ENCODE measurements at places on chromosomes 11 and 22.

DNA sequence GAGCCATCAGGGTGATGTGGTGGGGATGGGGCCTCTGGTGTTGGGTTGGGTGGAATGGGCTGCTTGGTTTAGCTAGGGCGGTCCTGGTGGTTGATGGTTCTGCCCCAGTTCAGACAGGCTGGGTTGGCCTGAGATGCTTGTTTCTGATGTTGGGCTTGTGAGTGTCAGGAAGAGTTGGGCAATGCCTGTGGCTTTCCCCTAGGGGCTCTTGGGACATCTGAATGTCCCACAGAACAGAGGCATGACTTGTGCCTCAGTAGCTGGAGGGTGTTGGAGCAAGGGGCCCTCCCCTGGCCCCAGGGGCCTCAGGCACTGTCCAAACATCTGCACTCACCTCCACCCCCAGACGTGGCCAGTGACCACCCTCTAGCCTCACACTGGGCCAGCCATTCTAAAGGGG, 14.0 kb upstream of the CTSD start:
- DNase-seq: peak; percentile 83

DNA sequence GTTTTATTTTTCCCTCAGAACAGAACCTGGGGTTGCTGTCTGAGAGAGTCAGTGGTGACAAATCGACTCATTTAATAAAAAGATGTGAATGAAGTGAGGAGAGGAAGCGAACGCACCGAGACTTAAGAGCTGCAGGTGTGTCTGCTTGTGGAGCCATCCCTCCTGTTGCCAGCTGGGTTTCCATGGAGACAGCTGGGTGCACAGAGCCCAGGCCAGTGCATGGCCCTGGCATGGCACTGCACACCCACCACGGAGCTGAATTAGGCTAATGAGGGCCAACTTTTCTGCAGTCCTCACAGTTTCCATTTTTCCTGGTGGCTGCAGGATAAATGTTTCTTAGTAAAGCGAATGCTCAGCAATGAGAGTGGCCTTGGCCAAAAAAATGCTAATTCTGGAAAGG, 750.2 kb downstream of the OPCML start:
- no peak for DNase-seq

DNA sequence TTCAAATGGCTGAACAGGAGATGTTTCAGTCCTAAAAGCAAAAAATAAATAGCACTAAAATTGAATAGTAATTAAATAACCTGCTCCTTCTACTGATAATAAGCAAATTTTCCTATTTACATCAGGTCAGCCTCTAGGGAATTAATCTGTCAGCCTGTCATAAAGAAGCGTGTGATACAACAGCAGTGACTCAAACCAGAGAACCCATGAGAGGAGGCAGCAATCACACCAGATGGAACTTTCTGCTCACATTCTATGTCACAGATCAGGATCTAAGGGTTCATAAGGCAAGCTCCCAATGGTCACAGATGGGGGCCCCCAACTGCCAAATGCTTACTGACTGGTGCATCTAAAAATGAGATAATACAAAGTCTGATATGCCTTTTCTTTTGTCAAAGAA, 41.1 kb downstream of the RBFOX2 start:
- no peak for DNase-seq

- DNase-seq: no peak
Measured at GRCh38 chr22:23570681-23571080, 9.4 kb downstream of the IGLL1 start.

GRCh38 chr22:28239941-28240340, 320.9 kb upstream of the PITPNB start:
- no peak for DNase-seq

GRCh38 chr11:65471447-65471891, 27.4 kb upstream of the MALAT1 start:
- DNase-seq: peak; percentile 72

GRCh38 chr11:72203163-72203562, 11.2 kb downstream of the FOLR1 start:
- no peak for DNase-seq

DNA sequence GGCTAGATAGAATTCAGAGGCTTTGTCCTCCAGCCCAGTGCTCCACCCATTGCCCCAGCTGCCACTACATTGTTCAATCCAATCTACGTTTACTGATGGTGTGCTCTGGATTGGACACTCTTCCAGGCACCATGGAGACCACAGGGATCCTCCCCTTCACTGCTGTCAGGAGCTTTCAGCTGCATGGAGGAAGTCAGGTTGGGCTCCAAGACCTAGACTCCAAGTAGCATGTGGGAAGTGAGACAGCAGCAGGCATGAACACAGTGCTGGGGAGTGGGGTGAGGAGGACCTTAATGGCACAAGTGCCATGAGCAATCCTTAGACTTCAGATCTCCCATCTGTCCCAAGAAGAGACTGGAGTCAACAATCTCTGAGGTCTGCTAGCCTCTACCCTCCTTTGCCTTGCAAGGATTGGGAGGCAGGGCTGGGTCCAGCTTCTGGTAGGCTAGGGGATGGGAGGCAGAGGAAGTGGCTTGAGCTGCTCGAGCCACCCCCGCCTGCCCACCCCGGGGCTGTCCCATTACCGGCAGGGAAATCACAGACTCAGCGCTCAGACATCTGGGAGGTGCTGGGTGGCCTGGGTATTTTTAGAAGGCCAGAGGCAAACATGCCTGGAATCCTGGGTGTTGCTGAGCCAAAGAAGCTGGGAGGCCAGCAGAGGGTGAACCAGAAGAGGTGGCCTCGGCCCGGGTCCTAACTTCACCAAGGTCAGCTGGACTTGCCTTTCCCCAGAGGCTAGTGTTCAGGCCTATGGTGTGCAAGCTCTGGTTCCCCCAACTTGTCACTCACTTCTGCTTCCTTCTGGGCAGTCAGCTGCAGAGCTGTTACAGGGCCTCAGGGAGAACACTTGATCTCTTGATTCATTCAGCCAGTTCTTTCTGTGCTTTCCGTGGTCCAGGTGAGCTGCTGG, 15.2 kb upstream of the FCHSD2 start:
- peak; percentile 77 for DNase-seq

All from inflammatory macrophage treated with lipopolysaccharide for 4 hours (primary cell).